ENCODE measurements at places on chromosomes 6 and 20.

- DNase-seq: no peak
Observed at GRCh38 chr20:48293671-48294070, 508.4 kb upstream of the SULF2 start.

DNA sequence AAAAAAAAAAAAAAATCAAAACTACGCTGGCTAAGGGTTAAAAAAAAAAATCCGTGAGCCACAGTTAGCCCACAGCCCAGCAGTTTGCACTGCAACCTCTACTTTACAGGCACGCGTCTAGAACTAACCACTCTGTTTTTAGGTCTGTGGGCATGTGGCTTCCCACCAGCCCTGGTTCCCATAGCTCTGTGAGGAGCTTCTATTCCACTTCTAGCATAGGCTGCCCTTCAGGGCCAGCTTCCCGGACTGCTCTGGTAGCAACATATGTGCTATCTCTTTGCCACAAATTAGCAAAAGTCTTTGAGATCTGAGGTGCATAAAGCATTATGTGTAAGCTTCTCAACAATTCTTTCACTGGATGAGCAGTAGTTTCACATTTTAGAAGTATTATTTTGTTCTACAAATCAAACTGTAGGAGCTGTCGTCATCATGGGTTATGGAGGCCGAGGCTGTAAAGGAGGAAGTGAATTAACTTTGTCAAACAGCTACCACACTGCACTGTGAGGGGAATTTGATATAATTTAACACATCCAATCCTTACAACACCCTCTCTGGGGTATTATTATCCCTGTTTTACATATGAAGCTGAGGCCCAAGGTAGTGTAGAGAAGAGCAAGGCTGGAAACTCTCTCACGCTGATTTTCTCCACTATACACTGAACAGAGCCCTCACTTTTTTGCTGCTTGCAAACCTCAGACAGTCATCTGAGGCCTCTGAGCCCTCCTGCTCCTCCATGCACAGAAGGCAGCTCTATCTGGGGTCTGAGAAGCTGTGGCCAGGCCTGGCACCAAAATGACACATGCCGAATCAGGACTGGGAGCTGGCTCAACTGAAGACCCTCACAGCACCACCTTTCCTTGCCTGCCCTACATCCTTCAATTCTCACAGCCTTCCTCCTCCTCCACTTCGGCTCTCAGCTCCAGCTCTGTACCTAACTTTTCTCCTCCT is 35.4 kb downstream of the MAN1A1 start:
- no peak for DNase-seq

- no peak for DNase-seq
Observed at GRCh38 chr6:113755449-113756289, 101.5 kb upstream of the MARCKS start.

- DNase-seq: no peak
Observed at GRCh38 chr6:31723980-31724691, 963 bp downstream of the MPIG6B start.

- DNase-seq: no peak
Observed at GRCh38 chr20:62186887-62187866, 4.3 kb downstream of the MTG2 start.

DNA sequence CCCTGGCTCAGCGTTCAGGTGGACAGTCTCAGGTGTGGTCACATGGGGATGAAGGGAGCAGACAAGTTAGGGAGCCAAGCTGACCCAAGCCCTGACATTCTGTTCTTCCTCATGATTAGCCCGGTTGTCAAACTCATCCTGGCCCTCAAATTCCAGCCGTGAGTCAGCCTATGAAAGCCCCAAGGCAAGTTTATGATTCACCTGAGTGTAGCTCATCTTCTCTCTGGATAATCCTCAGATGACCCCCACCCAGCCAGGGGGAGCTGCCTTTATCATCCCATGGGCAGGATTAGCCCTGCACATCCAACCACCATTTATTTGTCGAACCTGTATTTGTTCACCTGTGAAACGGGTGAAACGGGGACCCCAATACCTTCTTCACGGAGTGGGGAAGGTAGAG is 161.9 kb downstream of the DHX35 start:
- DNase-seq: no peak

GRCh38 chr6:27078734-27079357 is 168.7 kb upstream of the PRSS16 start:
- DNase-seq: no peak
